Activated naive CD4-positive, alpha-beta T cell treated with anti-CD3 and anti-CD28 coated beads for 36 hours (primary cell): ENCODE measurements at places on chromosomes 4 and X.
A peak's percentile ranks its signal among the peaks of the same experiment; 100 is the strongest.

DNA sequence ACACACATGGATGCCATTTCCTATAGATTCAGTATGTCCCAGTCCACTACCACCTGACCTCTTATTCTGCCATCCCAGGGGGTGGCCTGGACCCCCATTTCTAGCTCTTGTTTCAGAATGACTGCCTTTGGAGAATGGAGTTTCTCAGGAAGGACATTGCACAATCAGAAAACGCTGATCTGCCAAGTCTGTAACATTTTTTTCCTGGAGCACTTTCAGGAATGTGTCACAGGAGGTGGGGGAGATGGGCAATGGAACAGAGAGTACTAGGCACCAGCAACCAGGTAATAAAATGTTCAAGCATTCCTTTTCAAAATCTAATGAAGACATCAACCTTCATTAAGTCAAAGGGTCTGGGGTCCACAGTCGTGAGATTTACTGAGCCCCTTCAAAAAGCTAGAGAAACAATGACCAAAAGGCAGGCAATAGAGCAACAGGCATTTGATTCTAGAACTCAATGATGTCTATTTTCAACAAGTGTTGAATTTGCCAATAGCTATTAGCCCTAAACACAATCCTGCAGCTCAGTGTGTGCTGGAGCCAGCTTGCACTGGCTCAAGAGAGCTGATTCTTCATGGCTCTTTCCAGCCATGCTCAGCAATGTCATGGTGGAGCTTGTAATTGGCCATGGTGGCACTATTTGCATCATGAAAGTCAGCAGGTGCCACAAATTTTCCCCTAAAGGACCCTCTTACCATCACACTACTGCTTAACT is 87.1 kb downstream of the KDR start:
- DNase-seq: no peak

DNA sequence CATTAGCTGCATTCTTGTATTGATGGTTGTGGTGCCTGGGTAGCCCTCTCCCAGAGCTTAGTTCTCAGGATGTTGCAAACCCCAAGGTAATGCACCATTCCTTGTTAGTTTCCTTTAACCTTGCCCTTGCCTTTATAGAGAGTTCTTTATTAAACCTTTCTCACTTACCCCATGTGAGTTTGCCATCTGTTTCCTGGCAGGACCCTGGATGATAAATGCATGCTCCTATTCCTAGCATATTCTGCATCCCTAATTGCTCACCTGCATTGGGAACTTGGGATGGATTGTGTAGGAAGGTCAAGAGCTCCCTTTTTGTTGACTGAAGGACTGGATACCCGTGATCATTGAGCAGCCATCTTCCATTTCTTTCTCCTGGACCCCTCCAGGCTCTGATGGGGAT is 59.9 kb upstream of the AP1S2 start:
- DNase-seq: no peak

GRCh38 chr4:119657111-119657611 is 28.6 kb upstream of the PDE5A start:
- no peak for DNase-seq

DNA sequence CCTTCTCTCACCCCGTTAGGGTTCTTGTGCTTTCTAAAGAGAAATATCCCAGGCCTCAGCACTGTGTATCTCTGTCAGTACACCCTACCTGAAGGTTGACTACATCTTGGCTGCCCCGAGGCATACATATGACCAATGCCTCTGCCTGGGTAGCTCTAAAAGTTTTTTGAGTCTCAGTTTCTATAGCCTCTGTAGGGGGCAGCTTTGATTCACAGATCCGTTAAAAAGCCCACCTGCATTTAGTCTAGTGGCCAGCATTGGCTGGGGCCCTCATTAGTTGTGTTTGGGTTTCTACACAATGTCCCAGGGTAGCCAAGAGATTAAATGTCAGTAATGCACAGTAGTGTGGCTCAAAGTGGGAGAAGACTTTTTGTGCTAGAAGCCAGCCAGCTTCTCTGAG is 151.1 kb downstream of the CFAP299 start:
- DNase-seq: no peak

GRCh38 chrX:81925812-81926211 is 723.9 kb downstream of the SH3BGRL start:
- no peak for DNase-seq

DNA sequence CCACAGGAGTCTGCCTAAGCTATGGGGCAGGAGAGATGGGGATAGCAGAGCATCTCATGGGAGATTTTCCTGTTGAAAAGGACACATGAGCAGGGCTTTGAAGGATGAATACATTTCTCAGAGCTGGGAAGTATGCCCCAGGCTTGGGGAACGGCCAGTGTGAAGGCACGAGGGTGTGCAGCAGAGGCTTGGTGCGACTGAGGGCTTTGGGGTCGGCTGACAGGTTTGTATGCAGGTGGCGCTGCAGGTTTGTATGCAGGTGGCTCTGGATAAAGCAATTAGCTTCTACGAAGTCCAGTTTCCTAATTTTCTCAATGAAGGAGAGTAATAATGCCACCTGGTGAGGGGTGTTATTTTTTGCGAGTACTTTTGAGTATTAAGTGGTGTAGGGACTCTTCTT is 6.8 kb upstream of the KIAA0232 start:
- no peak for DNase-seq

- DNase-seq: no peak
Measured at GRCh38 chr4:3324093-3324815, 31.4 kb downstream of the RGS12 start.

- peak; percentile 83 for DNase-seq
Measured at GRCh38 chrX:57286507-57287251, at the start of gene FAAH2. TSS of gene FAAH2 (plus strand) at chrX:57286706. CDS start at chrX:57286826, 120 bp downstream.

GRCh38 chrX:83819304-83819703 is 41.6 kb upstream of the CYLC1 start:
- DNase-seq: no peak

DNA sequence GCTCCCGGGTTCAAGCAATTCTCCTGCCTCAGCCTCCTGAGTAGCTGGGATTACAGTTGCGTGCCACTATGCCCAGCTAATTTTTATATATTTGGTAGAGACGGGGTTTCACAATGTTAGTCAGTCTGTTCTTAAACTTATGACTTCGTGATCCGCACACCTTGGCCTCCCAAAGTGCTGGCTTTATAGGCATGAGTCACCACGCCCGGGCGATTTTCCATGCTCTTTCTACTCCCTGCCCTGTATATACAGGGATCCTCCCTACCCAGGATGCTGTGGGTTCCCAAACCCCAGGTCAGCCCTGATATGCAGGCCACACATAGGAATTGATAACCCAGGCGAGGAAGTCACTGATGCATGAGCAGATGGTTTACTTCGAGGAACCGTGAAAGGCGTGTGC is 31.4 kb downstream of the SSX5 start:
- DNase-seq: no peak

- DNase-seq: no peak
Measured at GRCh38 chr4:59945277-59945676, 1254.8 kb upstream of the ADGRL3 start.

- no peak for DNase-seq
Measured at GRCh38 chr4:75513526-75514130, 575 bp downstream of the RCHY1 start.

DNA sequence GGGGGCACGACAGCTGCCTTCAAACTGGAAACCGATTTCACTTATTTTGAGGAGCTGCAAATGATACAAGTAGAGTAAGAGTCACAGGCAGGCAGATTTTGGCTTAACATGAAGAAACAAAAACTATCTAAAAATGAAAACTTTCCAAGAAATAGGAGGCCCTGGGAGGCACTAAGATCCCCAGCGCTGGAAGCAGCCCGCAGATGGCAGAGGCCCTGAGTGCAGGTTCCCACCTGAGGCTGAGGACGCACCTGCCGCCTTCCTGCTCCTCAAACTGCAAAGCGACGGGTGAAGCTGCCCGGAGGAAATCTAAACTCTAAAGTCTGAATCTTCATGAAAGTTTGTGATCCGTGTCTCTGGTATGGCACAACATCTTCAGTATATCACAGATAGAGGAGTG is 138.7 kb downstream of the AFAP1 start:
- no peak for DNase-seq

GRCh38 chr4:1177274-1178141 is 5.1 kb upstream of the SPON2 start:
- DNase-seq: no peak

DNA sequence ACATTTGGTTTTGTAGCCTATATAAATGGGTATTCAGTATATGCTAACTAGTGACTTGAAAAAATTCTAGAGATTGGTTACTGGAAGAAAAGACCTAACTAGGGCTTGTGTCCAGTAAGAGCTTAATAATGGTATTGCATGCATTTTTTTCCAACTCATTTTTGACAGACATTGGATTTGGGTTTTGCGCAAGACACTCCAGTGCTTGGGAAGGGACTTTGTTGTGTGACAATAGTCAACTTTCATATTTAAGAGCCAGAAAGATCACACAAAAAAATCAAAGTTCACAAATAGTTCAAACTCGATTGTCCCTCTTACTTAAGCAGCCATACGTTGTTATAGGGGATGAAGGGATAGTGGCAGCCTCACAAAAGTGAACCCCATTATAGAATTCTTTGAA is 1.2 kb upstream of the HSD17B11 start:
- DNase-seq: no peak

- DNase-seq: peak; percentile 77
Measured at GRCh38 chrX:132622130-132622529, 133.3 kb upstream of the MBNL3 start.

DNA sequence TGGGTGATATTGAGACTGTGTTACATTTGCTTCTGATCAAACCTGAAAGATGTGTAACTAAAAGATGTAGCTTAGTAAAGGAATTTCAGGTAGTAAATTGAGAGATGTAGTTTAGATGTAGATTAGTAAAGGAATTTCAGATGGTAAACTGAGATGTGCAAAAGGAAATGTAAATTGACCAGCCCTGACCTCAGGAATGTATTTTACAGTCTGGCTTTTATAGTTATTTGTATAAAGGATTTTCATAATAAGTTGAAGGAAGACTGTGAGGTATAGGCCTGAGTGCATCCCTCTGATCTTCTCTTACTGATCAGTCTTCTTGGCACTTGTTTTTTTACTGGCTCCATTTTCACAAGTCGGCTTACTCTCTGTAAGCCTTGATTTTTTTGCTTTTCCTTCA is 3.2 kb downstream of the KLHL2 start:
- DNase-seq: no peak

GRCh38 chr4:22003878-22004277 is 55.3 kb upstream of the KCNIP4 start:
- DNase-seq: no peak

DNA sequence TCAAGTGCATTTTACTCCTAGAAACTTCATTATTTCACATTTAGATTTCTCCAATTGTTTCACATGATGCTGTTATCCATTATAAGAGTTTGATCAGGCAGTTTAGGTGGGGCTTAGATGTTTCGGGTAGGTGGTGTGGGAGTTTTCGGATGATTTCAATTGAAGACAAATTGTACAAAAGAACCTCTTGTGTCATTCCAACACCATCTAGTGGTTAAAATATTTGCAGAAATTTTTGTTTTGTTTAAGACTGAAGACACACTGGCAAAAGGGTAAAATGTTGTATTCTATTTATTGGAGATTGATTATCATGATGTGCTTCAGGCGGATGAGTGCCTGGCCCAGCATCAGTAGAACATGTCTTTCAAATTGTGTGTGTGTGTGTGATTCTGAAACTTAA is 212.7 kb downstream of the SH3BGRL start:
- no peak for DNase-seq

DNA sequence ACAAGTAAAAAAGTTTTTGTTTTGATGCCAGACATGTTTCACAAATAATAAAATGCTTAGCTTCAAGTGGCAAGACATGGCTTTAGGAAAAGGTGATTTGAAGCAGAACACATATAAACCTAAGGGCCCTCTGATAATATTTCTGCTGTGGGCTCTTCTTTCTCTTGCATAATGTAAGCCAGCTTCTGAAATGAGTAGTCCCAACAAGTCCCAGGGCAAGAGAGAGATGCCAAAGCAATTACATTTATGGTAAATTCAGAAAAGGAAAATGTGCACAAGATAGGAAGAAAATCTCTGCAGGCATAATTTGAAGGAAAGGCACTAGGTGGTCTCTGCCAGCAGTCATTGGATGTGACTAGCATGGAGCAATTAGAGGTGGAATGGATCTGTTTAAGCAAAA is 170.8 kb upstream of the GALNT7 start:
- no peak for DNase-seq

DNA sequence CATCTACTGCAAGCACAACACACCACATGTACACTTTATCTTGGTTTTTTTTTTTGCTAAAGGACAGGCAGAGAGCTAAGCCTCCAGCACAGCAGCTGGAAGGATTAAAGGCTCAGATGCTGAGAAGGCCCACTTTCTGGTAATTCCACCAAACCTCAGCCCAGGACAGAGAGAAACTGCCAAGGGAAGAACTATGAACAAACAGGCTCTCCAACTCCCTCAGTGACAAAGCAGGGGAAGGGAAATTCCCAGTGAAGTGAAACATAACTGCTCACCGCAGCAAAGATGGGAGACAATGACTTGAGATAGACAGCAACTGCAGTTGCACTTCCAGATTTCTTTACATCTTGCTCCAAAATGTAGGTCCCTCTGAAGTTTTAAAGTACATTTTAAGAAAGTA is 4.8 kb downstream of the PROM1 start:
- DNase-seq: peak; percentile 35

GRCh38 chr4:130850019-130850524 is 1754.1 kb downstream of the C4orf33 start:
- DNase-seq: no peak

GRCh38 chr4:111334361-111334760 is 711.5 kb upstream of the PITX2 start:
- no peak for DNase-seq

GRCh38 chrX:154375156-154375504 is 696 bp upstream of the FLNA start:
- DNase-seq: no peak

DNA sequence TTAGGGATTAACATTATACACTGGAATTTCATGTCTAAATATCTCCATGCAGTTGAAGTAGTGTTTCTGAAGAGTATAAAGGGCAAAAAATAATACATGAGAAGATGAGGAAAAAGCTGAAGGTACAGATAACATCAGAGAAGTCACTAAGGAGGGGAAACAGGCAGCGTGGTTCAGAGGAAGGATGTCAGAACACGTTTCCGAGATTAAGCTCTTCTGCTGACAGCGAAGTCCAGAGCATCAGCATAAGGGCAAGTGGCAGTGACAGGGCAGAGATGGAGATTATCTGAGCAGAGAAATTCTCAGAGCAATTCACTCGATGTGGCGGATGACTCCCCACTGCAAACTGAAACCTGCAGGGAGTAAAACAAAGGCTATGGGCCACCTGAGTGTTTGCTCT is 443.2 kb upstream of the FRG1 start:
- no peak for DNase-seq

DNA sequence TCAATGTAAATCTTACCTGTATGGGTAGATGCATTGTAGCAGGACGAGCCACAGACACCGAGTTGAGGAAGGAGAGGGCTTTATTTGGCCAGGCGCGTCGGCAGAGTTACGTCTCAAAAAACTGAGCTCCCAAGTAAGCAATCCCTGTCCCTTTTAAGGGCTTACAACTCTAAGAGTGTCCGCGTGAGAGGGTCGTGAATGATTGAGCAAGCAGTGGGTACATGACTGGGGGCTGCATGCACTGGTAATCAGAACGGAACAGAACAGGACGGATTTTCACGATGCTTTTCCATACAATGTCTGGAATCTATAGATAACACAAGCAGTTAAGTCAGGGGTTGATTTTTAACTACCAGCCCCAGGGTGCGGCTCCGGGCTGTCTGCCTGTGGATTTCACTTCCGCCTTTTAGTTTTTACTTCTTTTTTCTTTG is 524.9 kb upstream of the HTR2C start:
- DNase-seq: no peak
